ENCODE measurements at places on chromosomes 5 and 9.

- DNase-seq, result no peak
These were observed 452.7 kb downstream of the BNC2 start for GRCh38 chr9:16417749-16418148.

- no peak for DNase-seq
These were observed 651.6 kb upstream of the RORB start for GRCh38 chr9:73845539-73845938.

GRCh38 chr5:109982966-109983534 is 293.3 kb downstream of the MAN2A1 start:
- DNase-seq, result no peak

DNA sequence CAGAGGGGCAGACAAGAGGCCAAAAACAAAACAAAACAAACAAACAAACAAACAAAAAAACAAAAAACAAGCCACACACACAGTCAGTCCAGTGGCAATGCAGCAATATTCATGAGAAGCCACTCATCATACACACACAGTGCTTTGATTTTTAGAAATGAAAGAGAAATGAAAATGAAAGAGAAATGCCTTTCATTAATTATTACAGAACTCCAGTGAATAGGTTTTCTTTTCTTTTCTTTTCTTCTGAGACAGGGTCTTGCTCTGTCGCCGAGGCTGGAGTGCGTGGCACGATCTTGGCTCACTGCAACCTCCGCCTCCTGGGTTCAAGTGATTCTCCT is 36.9 kb downstream of the SPRY4 start:
- DNase-seq, result no peak

- DNase-seq, result no peak
These were observed 74.7 kb upstream of the FAM169A start for GRCh38 chr5:74940782-74941353.

DNA sequence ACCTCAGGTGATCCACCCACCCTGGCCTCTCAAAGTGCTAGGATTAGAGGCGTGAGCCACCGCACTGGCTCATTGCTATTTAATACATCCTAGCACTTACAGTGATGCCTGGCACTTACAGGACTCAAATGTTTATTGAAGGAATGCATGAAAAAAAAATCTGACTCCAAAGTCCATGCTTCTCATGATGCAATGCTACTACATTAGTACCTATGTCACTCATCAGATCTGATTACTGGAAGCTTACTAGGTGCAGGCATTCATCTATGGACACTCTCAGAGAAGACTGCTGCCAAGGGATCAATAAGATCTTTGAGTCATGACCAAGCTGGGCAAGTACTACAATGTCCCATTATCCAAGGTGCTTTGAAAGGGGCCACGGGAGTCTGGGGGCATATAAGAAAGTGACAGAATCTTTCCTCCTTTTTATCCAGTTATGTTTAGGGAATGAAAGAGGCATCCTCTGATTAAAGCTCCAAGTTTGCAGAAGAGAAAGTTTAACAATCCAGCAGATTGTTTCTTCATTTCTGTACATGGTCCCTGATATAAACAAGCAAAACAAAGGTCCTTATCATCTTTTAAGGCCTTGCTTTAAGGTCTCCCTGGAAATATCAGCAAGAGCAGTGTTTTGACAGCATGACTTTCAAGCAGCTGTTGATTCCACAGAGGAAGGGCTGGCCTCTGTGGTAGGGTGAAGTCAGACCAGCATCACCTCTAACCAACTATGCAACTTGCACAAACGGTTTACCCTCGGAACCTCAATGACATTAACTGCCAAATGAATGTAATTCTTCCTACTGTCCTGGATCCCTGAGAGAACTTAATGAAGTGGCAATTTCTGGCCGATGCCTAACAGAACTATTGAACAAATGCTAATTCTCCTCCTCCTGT is 35.9 kb downstream of the ARPC5L start:
- no peak for DNase-seq

- no peak for DNase-seq
These were observed 16.5 kb upstream of the SMIM32 start for GRCh38 chr5:136209346-136209910.

DNA sequence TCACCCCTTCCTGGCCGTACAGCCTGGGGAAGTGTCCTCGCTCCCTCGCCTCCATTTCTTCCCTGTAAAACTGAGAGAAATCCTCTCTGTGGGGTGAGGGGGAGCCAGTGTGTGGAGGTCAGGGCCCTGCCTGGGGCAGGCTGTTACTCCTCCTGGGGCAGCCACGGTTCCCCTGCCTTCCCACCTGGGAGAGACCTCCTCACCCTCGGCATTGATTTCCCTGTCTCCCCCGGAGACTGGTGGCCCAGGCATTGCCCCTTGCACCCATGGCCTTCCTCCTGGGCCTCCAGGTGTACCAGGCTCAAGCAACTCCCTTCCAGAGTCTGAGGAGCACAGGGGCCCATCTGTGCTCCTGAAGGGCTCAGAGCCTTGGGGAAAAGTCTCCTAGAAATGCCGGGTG is 75.6 kb upstream of the RNU6ATAC start:
- DNase-seq, result no peak

Measured in stimulated activated CD4-positive, alpha-beta T cell treated with anti-CD3 and anti-CD28 coated beads, TNF-alpha, amount 100 ng/mL, for 48 hours (primary cell).